NCI-H345 (cell line): ENCODE measurements at places on chromosomes 4 and X.

DNA sequence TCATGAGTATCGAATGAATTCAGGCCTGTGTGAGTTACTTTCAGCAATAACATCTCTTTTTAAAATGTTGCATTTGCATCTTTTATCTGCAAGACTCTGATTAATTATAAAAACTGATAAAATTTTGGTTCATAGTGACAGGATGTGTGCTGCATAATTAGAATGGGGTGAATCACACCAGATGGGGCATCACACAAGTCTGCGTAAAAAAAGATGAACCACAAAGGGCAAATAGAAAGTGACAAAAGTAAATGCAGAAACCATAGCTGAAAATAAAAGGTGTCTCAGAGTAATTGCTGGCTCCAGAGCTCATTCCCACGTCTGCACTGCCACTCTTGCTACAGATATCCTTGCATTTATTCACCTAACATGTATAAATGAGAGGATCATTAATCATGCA lies 131.1 kb downstream of the HS3ST1 start:
- DNase-seq: no peak

DNA sequence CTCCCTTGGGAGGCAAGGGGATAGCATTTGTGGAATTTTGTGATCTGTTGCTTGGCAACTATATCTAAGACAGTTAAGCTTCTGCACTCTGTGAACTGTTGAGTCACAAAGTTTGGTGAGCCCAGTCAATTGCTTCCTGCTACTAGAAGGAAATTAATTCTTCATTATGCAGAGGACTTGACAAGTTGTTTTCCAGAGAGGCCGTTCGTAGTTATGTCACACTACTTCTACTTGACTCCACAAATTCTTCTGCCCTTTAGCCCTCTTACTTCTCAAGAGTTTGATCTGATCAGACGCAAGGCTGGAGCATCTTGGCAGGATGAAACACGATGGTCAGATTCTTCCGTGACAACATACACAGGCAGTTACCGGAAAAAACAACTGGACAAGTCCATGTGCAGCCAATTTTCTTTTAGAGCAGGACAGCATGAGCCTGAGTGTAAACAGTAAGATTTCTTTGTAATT lies at the start of gene C4orf51:
C4orf51 (plus strand) TSS at position 156 of the 465 bp plus-strand sequence; CDS start at position 214, 58 bp downstream.
- DNase-seq: peak; percentile 33

DNA sequence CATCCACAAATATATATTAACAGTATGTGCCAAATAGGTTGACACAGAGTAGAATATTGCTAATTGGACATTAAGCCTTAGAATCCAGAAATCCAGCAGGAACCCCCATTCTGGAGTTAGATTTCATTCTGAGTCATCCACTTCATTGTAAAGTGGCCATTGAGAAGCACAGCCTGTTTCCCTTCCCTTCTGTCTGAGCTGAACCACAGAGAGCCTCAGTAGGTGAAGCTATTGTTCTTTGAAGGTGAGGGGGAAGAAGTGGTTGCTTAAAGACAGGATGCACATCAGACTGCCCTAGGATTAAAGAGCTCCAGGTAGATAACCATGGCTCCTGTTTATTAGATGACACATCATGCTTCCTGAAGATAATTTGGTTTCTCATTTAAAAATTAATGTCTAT lies 30.6 kb upstream of the MCF2 start:
- DNase-seq: peak; percentile 22

DNA sequence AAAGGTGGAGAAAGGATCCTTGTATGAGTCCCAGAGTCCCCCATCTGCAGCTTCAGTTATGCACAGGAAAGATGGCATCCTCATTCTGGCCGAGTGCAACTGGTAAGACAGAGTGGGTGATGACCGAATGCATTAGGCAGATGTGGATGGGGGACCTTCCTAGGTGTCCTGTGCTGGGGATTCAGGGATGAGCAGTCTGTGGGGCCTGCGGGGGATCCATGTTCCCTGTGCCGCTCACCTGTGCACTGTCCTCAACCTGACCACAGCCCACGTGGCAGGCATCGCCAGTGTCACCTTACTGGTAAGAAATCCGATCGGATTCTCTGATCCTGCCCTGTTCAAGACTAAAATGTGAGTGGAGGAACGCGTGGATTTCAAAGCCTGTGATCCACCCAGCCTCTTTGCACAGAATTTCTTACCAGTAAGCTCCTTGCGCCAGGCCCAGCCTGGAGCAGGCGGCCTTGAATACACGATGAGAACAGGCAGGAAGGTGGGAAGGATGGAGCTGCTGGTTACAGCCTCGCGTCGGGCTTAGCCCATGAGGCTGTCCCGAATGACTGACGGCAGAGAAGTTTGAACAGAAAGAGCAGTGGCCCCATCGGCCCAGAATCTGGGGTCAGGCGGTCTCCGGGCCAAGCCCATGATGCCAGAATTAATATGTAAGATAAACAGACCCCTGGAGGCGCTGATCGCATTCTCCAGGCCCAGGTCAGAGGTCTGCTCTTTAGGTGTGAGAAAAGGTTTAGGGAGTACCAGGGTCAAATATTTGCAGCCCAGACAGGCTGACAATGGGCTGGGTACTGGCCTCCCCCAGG lies 56.5 kb downstream of the CPZ start:
- no peak for DNase-seq

- DNase-seq: no peak
Observed at GRCh38 chr4:22019676-22020075, 71.1 kb upstream of the KCNIP4 start.

- DNase-seq: no peak
Observed at GRCh38 chr4:44661940-44662622, 10.7 kb upstream of the YIPF7 start.

- peak; percentile 43 for DNase-seq
Observed at GRCh38 chr4:139866276-139866962, 200.8 kb downstream of the MGST2 start.

DNA sequence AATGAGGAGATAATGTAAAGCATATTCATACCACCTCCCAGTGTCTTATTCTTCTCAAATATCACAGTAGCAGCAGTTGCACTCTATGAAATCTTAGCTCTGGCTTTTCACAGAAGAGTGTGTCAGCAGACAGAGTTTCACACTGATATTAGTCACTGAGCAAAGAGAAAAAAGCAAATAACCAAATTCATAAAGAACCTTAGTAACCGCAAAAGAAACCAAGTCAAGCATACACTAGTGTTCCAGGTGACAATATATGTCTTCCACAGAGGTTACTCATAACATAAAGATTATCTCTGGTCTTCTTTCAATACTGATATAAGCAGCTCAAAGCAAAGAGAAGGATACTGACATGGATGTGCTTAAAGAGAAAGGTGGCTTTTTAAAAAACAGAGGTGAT lies 181.7 kb upstream of the EDNRA start:
- no peak for DNase-seq

GRCh38 chrX:12236156-12236555 lies 97.9 kb downstream of the FRMPD4 start:
- DNase-seq: no peak

- DNase-seq: no peak
Observed at GRCh38 chrX:123917069-123917468, 44.4 kb upstream of the STAG2 start.

DNA sequence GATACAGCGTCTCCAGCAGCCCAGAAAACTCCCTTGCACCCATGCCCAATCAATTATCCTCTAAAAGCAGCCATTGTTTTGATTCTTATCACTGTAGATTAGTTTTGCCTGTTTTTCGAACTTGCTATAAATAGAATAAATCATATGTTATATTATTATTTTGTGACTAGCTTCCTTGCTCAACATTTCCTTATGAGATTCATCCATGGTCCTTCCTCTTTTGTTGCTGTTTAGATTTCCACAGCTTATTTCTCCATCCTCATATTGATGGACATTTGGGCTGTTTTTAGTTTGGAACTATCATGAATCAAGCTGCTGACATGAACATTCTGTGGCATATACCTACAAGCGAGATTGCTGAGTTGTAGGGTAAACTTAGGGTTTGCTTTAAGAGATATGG lies 595.3 kb downstream of the BCOR start:
- DNase-seq: no peak

- DNase-seq: no peak
Observed at GRCh38 chr4:42574870-42575430, 82.0 kb downstream of the ATP8A1 start.

- no peak for DNase-seq
Observed at GRCh38 chrX:119045884-119046283, 26.9 kb upstream of the CT47C1 start.

GRCh38 chr4:153385784-153386183 lies 41.3 kb downstream of the MND1 start:
- DNase-seq: no peak

- DNase-seq: no peak
Observed at GRCh38 chrX:128458888-128459287, 406.7 kb upstream of the ACTRT1 start.

GRCh38 chrX:134373736-134374135 lies 86.2 kb upstream of the HPRT1 start:
- DNase-seq: no peak

DNA sequence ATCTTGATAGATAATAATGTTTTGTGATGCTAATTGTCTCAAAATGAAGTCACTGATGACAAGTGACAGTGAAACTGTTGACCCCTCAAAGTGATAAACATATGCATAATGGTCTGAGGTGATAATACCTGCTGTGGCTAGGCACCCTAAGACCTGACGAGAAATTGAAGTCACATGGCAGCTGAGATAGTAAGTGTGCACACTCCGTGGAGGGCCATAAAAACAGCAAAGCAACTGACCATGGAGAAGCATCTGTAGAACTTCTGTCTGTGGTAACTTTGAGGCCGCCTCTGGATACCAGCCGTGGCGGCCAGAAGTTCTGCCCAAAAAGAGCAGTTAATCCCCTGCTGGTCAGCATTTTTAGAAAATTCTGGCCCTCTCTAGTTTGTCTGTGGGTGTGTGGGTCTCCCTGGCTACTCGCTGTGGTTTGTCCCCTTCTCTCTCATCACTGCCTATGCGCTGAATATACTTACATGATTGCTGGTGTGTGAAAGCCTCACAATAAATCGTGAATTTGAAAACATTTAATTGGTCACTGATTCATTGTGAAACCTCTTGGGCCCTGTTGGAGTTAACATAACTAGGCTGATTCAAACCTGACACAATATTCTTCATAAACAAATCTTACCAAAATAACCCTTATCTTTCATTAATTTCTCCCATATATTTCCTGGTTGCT lies 50.6 kb downstream of the CCDC149 start:
- no peak for DNase-seq

DNA sequence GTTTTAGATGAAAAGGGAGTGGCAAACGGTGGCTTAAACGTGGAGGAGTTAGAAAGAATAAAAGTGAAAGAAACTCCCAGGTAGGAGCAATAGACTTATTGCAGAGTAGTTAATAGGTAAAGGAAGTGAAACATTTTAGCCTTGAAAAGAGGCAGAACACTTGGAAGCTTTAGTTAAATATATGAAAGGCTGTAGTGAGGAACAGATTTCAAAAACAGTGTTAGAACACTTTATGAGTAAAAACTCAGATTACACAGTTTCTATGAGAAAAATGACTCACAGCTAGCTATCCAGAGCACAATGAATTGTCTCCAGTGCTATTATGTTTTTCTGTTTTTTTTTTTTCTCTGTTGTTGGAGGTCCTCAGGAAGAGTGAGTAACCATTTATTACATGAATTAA lies 45.8 kb downstream of the TACR3 start:
- DNase-seq: no peak

- no peak for DNase-seq
Observed at GRCh38 chrX:119692191-119693039, 553 bp downstream of the SEPTIN6 start.

- DNase-seq: no peak
Observed at GRCh38 chrX:119181491-119181890, 53.9 kb upstream of the KIAA1210 start.

DNA sequence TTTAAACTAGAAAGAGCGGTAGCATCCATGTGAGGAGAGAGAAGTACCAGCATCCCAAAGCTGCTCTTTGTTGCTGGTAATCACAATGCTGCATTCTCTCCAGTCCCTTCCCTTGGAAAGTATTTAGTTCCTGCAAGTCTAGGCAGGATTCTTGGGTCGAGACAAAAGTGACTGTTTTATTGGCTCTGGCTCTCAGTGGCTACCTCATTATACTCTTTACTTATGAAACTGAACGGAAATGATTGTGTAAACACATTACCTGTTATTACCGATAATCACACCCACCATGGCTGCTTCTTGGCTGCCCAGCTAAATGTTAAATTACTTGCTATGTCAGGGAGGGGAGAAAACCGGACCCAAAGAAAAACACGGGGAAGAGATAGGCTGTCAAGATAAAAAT lies 26.2 kb downstream of the ATXN3L start:
- peak; percentile 56 for DNase-seq

DNA sequence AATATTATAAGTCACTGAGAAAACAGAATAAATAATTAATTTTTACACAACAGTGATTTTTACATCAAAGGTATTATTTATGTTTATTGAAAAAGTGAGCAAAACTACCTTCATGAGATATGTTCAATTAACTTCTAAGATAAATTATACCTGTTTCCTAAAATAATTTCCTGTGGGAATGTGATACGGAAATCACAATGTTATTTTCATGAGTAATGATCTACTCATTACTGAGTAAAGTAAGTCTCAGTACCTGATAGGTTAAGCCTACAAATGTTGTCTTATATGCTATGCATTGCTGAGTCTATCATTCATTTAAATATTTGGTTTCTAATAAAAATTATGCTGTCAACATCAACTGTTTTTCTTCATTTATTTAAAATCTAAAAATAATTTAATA lies 324.0 kb downstream of the STPG2 start:
- DNase-seq: no peak

DNA sequence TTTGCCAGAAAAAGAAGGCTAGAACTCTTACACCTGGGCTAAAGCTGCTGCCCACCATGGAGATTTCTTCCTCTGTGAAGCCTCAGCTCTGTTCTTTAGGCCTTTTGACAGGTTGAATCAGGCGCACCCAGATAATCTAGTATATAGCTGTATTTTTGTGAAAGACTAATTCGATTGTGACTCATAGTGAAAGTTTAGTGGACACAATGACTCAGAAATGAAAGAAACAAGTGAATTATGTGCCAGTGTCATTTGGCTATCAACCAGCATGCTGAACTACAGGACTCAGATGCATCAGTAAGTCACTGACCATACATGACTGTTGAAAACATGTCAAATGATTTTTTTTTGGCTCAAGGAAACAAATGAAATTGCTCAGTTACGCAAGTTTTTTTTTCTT lies 425.4 kb downstream of the SLITRK2 start:
- DNase-seq: no peak
